ENCODE measurements at places on chromosomes 13 and 19.

DNA sequence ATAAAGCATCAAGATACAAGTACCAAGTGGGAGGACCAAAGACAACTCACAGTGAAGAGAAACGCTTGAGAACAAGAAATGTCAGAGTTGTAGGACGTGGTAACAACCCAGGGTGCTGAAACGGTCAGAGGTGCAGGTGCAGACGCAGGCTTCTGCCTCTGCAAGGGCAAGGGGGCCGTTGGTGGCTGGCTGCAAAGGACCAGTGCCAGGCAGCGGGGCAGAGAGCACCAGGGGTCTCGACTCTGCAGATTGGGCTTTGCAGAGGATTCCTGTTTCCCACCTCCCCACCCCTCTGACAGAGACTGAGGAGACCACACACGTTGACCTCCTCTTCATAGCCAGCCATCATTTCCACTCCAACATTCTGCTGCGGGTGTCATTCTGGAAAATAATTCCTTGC lies 38.3 kb downstream of the RAB20 start:
- DNase-seq, result no peak

DNA sequence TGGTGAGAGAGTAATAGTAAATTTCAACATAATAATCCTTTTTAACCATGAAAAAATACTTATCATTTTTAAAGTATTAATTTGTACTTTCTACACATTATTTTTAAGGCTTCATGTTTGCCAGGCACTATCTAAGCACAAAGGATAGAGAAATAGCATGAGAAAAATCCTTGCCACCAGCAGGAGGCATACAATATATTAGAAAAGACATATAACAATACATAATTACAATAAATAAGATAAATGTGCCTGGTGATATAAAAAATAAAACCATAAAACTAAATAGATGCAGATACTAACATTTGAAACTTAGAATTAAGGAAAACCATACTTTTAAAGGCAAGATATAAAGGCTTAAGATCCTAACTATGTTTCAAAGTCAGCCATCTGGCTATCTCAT lies 1256.4 kb downstream of the DIAPH3 start:
- DNase-seq, result no peak

GRCh38 chr19:54463531-54464043 lies at the start of gene LENG9:
TSS of gene LENG9 (minus strand) at chr19:54463778. CDS start at chr19:54463526, 252 bp downstream.
- no peak for DNase-seq

- no peak for DNase-seq
These were observed 8.3 kb downstream of the ZNF837 start for GRCh38 chr19:58372311-58373133.

DNA sequence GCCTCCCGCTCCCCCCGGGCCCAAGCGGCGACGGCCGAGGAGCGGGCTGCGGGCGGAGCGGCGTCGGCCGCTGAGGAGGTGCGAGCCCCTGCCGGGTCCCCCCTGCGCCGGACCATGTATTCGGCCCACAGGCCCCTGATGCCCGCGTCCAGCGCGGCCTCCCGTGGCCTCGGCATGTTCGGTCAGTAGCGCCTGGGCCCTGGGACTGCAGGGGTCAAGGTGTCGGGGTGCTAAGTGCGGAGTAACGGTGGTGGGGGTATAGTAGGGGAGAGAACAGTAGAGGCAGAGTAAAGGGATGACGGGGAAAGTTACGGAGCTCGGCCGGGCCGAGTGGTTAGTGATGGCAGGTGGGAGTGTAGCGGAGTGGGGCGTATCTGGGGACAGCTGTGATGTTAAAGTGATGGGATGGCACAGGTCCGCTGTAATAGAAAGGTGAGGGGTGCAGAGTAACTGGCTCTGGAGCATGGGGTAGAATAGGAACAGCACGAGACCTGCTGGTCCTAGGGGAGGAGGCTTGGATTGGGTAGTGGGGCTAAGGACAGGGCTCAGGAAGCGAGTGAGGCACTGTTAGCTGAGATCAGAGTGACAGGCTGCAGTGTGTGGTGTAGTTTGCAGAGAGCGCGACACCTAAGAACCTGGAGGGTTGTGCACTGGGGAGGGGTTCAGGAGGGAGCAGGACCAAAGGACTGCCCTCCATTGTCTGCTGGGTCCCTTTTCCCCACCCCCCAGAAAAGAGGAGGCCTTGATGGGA lies 15.7 kb downstream of the CIC start:
- DNase-seq, result no peak

DNA sequence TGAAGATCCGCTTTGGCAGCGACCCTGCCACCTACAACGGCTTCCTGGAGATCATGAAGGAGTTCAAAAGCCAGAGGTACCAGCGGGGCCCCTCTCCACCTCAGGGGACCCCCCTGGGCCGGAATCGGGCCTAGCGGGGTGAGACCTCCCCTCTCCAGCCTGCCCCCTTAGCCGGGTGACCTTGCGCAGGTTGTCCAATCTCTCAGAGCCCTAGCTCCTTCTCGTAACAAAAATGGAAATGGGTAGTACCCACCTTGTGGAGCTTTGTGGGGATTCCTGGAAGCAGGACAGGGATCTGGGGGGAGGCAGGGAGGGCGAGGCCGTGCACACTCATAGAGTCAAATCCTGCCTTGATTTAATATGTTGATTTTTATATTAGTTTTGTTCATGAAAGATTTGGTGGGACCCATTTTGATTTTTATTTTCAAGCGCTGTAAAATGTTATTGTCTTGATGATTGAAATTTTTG lies 658 bp downstream of the SIN3B start:
- no peak for DNase-seq

DNA sequence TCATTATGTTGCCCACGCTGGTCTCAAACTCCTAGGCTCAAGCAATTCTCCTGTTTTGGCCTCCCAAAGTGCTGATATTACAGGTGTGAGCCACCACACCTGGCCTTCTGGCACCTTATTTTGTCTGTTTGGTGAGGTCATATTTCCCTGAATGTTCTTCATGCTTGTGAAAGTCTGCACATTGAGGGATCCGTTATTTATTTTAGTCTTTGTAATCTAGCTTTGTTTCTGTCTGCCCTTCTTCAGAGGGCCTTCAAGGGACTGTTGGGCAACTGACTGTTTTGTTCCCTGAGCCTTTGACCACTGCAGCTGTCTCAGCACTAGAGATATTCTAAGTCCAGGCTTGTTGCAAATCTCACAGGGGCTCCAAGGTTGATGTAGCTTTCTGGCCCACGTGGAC lies 110.5 kb upstream of the RFC3 start:
- DNase-seq, result no peak

DNA sequence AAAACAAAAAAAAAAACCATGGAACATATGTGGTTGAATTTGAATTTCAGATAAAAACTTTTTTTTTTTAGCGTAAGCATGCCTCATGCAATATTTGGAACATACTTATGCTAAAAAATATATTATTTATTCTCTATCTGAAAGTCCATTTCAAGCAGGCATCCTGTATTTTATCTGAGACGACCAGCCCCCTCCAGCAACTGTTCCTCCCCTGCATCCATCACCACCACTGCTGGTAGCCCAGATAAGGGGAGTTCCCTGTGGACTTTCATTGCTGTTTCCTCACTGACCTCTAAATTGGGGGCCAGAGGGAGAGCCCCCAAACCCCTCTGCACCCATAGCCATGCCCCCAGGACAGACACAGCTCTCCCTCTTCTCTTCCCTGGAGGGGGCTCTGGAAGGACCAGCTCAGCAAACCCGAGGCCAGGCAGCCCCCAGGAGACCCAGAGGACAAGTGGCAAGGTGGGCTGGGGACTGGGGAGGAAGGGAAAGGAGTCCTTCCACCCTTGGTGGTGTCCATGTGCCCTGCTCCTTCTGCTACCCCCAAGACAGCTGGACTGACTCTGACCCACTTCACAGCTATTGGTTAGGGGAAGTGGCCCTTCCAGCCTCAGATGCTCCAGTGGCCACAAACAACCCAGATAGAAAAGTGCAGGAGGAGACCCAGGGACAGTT lies 6.6 kb upstream of the SIGLEC12 start:
- no peak for DNase-seq

DNA sequence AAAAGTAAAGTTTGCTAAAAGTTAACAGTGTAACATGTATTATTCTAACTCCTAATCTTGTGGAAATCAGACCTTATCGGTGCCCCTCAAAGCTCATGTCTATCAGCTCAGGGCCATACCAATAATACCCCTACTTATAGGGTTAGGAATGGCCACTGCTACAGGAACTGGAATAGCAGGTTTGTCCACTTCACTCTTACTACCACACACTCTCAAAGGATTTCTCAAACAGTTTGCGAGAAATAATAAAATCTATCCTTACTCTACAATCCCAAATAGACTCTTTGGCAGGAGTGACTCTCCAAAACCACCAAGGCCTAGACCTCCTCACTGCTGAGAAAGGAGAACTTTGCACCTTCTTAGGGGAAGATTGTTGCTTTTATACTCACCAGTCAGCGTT lies 1677.7 kb downstream of the OLFM4 start:
- no peak for DNase-seq
